ENCODE measurements at places on chromosomes 7 and 10.

DNA sequence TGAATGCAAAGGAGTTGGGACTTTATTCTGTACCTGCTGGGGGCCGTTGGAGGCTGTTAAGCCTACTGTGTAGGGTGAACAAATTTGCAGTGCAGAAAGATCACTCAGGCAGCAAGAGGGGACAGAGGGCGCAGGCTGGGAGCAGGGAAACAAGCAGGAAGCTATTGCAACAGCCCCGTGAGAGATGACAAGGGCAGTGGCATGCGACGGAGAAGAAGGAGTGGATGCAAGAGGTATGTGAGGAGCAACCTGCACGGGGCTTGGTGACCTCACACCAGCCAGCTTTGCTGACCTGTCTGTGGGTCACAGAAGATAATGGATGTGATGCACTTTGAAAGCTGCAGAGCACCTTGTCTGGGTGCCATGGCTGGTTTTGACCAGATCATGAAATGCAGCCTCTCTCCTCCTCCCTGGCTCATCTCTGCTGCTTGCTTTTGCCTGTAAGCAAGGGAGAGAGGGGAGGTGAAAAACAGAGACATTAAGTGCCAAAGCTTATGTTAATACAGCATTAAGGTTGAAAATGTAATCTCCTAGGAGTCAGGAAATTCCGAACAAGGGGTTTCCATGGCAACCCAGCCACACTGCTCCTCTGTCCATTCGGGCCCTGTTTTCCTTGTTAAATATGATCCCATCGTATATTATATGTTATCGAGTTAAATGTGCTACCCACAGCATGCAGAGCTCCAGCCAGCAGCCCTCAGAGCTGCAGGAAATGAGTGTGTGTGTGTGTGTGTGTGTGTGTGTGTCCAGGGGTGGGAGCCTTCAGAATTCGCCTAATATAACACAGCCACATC lies 314.3 kb upstream of the ZMIZ1 start:
- peak; percentile 75 for DNase-seq

DNA sequence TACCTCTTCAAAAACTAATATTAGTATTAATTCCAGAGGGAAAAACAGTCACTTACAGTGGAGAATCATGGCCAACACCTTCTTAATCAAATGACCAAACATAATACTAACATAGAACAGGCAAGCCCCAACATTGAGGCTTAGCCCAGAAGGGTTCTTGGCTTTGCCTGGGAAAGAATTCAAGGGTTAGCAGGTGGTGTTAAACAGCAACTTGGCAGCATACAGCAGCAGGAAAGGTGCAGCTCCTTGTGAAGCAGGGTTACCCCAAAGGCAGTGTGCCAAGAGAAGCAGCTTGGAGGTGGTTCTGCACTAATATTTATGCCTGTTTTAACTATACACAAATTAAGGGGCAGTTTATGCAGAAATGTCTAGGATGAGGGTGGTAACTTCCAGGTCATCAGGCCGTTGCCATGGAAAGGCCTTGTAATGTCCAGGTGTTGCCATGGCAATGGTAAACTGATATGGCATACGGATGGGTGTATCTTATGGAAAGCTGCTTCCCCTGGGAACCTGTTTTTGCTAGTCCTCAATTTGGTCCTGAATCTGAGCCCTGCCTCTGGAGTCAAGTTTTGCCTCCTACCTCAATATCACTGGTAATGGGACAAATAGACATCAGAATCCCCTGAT lies 27.2 kb upstream of the BEND7 start:
- DNase-seq = no peak

- DNase-seq = no peak
Measured at GRCh38 chr7:98641646-98642500, 24.8 kb downstream of the NPTX2 start.

- no peak for DNase-seq
Measured at GRCh38 chr7:128790315-128791041, 1.3 kb upstream of the CCDC136 start.
